Suppressor macrophage treated with lipopolysaccharide for 4 hours (primary cell): ENCODE measurements at places on chromosomes 6 and 20.

- DNase-seq = no peak
Measured at GRCh38 chr6:151566557-151566956, 72.7 kb downstream of the CCDC170 start.

DNA sequence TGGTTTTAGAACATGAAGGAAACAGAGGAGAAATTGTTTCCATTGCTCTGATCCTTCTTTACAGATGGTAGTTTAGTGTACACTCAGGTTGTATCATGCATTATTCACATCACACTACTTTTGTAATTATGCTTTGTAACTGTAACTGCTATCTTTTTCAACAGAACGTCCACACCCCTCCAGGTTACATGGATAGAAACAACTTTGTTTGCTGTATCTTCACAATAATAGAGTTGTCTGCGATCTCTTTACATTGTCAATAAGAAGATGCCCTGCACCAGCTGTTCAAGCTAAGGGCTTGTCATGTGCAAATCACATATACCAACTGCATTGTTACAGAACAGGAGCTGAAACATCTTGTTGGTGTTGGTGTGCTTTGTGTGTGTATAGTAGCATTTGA lies 67.9 kb upstream of the MAP7 start:
- no peak for DNase-seq

DNA sequence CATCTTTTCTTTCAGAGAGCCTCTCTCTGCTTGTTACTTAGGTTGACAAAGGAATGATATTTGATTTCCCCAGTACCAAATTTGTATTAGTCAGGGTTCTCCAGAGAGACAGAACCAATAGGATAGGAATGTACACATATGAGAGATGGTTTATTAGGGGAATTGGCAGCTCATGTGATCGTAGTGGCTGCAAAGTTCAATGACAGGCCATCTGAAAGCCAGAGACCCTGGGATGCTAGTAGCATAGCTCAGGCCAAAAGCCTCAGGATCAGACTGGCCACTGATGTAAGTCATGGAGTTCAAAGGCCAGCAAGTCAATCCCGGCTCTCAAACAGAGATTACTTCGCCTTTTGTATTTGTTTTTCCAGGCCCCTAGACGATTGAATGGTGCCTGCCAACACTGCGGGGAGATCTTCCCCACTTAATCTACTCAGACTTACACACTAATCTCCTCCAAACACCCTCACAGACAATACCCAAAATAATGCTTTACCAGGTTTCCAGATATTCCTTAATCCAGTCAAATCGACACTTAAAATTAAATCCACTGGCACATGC lies 215.5 kb downstream of the ALDH8A1 start:
- no peak for DNase-seq

GRCh38 chr6:167839755-167840154 lies 13.0 kb downstream of the AFDN start:
- no peak for DNase-seq

DNA sequence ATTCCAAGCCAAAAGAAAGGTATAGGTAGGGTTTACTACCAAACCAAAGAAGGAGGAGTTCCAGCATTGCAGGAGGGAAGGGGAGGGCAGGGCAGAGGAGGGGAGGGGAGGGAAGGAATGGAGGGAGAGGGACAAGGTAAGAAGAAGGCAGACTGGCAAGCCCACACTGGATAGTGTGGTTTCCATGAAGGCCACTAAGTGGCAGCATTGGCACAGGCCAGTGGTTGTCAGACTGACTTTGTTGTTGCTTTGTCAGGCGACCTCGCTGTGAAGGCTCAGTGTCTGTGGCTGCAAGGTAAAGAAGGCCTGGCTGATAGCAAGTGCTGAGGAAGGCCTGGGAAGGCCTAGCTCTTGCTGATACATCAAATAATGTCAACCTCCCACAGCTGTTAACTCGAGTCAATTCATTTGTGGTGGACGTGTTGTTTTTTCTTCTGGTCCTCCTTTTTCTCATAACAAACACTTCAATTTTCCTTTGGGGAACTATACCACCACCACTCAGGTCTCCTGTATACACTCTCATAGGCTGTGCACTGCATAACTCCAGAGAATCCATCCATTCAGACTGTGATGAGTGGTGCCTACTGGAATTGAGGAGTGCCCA lies 7.7 kb upstream of the ZNF334 start:
- DNase-seq = peak; percentile 62

- DNase-seq = no peak
Measured at GRCh38 chr6:98142839-98143238, 691.5 kb upstream of the POU3F2 start.

DNA sequence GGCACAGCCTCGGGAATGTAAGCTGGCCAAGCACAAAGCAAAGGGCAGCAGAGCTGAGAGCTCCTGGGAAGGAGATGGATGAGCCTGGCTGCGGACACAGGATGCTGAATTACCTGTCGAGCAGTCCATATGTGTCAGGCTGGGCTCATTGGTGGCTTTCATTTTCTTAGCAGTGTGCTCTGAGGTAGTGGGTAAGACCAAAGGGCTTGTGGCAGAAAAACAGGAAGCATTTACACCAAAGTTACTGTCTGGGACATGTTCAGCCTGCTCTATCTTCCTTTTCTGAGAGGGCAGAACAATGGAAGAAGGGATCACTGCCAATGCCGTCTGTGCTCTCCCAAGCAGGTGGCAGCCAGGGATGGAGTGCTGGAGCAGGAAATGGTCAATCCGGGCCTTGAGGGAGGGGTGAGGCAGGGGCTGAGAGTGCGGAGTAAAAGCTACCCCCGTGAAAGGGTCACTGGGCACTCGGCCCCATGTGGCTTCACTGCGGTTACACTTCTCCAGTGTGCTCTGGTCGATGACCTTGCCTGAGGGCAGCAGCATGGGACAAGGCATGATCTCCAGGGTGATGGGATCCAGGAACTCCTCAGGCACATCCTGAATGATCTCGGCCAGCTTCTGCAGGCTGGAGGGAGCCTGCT lies 36.9 kb upstream of the AVP start:
- DNase-seq = no peak

- DNase-seq = no peak
Measured at GRCh38 chr6:44508646-44509045, 121.1 kb downstream of the CDC5L start.

- no peak for DNase-seq
Measured at GRCh38 chr6:39266782-39267355, 37.6 kb upstream of the KCNK5 start.

DNA sequence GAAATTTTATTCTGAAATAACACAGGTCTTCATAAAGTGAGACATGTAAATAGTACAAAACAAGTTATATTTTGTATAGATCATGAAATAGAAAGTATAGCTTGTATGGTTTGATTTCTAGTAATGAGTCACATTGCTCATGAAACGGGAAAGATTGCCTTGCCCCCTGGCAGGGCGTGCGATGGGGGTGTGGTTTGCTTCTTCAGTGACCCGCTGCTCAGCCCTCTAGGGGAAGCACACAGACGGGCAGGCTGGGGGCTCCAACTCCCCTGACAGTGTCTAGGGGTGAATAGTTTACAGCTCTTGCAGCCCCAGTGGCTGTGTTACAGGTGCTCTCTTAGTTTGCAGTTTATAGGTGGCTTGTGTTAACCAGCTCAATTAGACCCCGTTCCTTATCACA lies 170.5 kb upstream of the RGS17 start:
- DNase-seq = no peak

DNA sequence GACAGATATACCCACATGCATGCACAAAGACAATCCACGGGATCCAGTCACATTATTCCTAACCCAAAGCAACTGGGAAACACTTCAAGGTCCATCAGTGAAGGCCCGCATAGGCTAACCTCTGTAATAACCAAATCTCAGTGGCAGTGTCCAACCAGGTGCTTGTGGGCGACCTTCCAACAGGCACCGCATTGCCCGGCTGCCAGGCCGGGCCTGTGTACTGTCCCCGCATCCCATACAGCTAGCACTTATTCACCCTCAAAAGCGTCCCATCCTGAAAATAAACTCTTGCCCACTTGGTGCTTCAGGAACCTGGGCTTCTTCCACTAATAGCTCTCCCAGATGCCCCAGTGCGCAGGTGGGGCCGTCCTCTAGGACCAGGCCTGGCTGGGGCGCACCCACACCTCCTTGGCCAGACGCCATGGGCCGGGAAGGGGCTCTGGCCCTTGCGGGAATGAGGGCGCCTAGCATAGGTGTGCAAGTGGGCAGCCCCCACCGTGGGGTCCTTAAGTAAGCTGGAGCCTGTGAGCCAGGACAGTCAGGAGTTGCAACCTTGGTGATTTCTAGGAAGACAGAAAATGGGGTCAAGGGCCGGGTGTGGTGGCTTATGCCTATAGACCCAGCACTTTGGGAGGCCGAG lies 1.1 kb upstream of the ENTPD6 start:
- DNase-seq = no peak

- DNase-seq = no peak
Measured at GRCh38 chr6:160202411-160202810, 56.2 kb downstream of the SLC22A2 start.

GRCh38 chr20:34892671-34893070 lies 16.3 kb downstream of the ACSS2 start:
- DNase-seq = peak; percentile 15

- DNase-seq = no peak
Measured at GRCh38 chr20:53208110-53208832, 236.1 kb downstream of the TSHZ2 start.

DNA sequence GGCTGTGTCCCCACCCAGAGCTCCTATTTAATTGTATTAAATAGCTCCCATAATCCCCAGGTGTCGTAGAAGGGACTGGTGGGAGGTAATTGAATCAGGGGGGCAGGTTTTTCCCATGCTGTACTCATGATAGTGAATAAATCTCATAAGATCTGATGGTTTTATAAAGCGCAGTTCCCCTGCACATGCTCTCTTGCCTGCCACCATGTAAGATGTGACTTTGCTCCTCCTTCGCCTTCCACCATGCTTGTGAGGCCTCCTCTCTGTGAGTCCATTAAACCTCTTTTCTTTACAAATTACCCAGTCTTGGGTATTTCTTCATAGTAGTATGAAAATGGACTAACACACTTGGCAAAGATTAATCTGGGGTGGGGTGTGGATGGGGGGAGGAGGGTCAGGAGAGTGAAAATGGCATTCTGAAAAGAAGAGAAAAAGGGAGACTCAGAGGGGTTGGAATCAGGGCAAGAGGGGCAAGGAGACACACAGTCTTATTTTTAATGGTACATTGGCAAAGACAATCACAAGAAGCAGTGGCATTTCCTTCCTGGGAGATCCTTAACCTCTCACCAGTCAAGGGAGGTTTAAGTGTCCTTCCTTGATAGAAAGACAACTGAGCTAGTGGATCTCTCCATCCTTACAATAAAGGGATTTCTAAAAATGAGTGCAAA lies 37.5 kb upstream of the NOX3 start:
- DNase-seq = no peak

GRCh38 chr6:164911151-164911550 lies 398.3 kb downstream of the C6orf118 start:
- no peak for DNase-seq

DNA sequence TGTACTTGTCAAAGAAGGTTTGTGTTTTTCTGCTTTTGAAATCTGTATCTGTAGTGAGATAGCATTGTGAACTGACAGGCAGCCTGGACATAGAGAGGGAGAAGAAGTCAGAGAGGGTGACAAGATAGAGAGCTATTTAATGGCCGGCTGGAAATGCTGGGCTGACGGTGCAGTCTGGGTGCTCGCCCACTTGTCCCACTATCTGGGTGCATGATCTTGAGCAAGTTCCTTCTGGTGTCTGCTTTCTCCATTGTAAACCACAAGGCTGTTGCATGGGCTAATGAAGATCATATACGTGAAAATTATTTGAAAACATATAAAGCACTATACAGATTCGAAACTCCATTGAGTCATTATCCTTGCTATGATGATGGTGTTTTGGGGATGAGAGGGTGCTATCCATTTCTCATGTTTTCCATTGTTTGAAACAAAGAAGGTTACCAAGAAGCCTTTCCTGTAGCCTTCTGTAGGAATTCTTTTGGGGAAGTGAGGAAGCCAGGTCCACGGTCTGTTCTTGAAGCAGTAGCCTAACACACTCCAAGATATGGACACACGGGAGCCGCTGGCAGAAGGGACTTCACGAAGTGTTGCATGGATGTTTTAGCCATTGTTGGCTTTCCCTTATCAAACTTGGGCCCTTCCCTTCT lies 18.4 kb downstream of the CD83 start:
- no peak for DNase-seq

GRCh38 chr6:2035046-2035445 lies 210.4 kb downstream of the GMDS start:
- DNase-seq = no peak

DNA sequence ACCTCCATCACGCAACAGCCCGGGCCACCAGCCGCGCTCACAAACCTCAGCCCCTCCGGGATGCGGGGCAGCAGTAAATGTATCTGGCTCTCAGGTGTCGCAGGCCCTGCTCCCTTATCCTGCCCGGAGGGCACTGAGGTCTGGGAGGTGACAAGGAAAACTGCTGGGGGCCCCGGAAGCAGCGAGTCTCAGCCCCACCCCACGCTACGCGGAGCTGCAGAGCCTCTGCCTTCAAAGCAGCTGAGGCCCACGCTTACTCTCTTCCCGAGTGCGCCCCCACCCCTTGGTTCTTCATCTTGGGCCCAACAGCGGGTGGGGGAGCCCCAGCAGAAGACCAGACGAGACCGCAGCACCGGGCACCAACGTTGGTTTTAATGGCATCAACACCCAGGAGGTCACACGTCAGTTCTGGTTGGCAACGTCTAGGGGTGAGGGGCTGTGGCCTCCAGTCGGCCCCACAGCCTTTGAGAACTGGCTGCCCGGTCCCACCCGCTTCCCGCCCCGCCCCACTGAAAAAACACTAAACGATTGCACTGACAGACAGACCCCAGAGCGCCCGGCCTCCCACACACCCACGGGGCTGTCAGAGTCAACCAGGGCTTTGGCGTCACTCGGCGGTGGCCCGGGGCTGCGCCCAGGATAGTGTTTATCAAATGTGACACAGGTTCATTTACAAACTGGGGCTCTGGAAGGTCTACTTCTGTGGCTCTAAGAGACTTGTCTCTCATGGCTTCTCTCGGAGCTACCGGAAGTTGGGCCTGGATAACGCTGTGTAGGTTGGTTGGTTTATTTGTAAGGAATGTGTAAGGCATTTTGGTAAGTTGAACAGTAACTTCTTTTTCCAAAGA lies 43.7 kb downstream of the DSTN start:
- DNase-seq = no peak

- no peak for DNase-seq
Measured at GRCh38 chr6:23350752-23351453, 775.1 kb upstream of the NRSN1 start.

- DNase-seq = no peak
Measured at GRCh38 chr20:35273449-35274171, 4.3 kb downstream of the MMP24OS start.

DNA sequence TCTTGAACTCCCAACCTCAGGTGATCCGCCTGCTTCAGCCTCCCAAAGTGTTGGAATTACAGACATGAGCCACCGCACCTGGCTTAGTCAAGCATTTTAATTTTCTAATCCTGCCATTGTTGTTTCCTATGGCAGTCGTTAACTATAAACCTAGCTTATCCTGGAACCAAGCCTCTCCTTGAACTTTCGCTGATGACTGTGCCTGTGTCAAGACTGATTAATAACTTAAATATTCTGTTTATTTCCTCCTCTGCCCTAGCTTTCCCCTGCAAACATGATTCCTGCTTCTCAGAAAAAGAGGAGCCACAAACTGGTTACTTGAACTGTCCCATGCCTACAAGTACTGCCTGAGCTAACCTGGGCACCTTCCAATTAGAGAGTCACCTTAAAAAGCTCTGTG lies 1.5 kb downstream of the VNN1 start:
- no peak for DNase-seq

- no peak for DNase-seq
Measured at GRCh38 chr20:7348253-7348652, 580.8 kb downstream of the BMP2 start.

- DNase-seq = no peak
Measured at GRCh38 chr20:59721386-59721785, 117.0 kb downstream of the PHACTR3 start.

- DNase-seq = no peak
Measured at GRCh38 chr6:26123675-26123946, 36.4 kb downstream of the HFE start.
